GM23248 (cell line): ENCODE measurements at places on chromosomes 16 and 17.

DNA sequence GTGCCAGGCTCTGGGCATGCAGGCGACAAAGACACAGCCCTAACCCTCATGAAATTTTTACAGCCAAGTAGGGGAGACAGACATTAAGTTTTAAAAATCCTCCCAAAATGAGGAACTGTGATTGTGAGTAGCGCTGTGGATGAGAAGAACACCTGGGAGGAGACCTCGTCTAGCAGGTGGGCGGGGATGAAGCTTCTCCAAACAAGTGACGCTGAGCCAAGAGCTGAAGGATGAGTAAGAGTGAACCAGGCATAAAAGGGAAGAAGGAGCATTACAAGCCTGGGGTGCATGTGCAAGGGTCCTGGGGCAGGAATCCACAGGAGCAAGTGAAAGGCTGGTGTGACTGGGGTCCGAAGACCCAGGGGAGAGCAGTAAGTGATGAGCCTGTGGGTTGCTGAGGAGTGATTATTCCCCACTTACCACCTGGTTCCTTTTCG, 149.4 kb upstream of the HS3ST2 start:
- no peak for DNase-seq

GRCh38 chr17:62572488-62572887, 55.0 kb upstream of the MRC2 start:
- DNase-seq, result no peak

GRCh38 chr17:59361916-59362810, 30.7 kb downstream of the YPEL2 start:
- peak; percentile 90 for DNase-seq

GRCh38 chr17:39920218-39921210, 2.1 kb upstream of the GSDMB start:
- DNase-seq, result no peak

DNA sequence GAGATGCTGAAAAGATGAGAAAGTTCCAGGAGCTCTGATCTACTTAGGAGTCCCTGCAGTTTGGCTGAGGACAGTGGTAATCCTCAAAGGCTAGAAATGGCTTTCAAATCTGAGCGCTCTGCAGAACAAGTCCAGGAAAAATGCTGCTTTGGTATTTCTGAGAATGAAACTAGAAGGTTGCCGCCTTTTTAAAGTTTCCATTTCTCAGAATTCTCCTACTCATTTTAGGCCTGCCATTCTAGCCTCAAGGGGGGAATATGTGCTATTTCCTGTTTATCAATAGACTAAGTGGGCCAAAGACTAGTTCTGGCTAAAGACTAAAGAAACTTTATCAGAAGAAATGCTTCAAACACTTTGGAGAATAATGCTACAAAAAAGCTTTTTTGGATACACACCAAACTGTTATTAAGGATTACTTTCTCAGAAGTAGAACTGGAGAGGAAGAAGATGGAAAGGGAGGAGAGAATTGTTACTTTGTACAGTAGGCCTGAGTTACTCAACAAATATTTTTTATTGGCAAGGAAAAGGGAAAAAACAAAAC, at the start of gene SLFN12L:
Gene SLFN12L, minus strand, starts transcription at position 78 of the 541 bp plus-strand sequence. CDS start 15,314 bp downstream, outside the sequence.
- no peak for DNase-seq

- DNase-seq, result peak; percentile 21
Measured at GRCh38 chr17:32497431-32498205, 10.8 kb downstream of the CDK5R1 start.

- DNase-seq, result peak; percentile 83
Measured at GRCh38 chr17:77882481-77883212, 75.9 kb upstream of the TNRC6C start.

DNA sequence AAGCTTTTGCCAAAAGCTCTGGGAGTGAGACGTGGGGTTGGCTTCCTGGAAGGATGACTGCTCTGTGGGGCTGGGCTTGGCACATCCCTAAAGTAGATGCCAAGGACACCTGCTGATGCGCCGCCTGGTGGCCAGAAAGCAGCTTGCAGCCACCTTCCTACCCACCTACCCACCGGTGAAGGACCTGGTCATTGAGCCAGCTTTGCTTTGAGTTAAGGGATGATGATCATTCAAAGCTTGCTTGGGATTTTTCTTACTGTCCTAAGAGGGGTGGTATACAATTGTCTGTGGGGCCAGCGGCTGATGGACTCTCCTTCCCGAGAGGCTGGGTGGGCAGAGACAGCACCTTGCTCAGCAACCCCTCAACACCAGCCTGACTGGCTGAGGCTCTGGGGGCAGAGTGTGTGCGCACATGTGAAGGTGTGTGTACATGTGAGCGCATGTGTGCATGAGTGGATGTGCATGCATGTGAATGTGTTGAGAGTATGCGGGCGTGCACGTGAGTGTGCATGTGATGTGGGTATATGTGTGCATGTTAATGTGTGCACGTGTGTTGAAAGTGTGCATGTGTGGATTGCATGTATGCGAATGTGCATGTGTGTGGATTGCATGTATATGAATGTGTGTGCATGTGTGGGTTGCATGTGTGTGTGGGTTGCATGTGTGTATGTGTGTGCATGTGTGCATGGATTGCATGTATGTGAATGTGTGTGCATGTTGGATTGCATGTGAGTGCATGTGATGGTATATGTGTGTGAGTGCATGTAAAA, 18.6 kb downstream of the C1QTNF1 start:
- peak; percentile 82 for DNase-seq

DNA sequence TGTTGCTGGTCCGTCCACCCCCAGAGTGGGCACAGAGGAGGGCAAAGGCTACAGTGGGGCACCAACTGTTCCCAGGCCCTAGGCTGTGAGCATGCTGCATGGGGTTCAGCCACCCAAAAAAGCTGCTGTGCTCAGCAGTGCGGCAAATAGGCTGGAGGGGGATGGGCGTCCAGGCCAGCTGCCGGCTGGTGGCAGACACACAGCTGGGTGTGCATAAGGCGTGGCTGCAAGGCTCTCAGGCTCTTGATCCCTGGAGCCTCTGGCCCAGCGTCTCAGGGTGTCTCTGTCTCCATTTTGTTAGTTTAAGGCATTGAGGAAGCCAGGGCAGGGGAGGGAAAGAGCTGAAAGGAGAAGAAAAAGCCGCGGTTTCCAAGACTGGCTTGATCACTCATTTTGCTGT, 8.8 kb downstream of the RPL19 start:
- DNase-seq, result no peak

DNA sequence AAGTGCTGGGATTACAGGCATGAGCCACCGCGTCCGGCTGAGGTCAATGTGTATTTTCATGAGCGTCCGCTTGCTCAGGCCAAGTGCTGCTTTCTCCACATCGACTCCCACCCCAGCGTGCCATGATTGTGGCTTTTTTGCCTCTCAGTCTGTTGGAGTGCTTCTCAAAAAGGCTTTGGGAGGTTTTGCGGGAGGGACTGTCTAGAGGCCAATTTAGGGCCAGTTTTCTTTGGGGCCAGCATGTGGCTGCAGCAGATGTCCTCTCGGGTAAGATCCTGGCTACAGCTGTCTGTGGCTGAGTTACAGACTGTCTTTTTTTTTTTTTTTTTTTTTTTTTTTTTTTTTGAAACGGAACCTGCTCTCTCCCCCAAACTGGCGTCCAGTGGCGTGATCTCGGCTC, 6.5 kb downstream of the C16orf90 start:
- DNase-seq, result no peak

GRCh38 chr17:40069751-40070708, 7.3 kb downstream of the THRA start:
- DNase-seq, result peak; percentile 74

DNA sequence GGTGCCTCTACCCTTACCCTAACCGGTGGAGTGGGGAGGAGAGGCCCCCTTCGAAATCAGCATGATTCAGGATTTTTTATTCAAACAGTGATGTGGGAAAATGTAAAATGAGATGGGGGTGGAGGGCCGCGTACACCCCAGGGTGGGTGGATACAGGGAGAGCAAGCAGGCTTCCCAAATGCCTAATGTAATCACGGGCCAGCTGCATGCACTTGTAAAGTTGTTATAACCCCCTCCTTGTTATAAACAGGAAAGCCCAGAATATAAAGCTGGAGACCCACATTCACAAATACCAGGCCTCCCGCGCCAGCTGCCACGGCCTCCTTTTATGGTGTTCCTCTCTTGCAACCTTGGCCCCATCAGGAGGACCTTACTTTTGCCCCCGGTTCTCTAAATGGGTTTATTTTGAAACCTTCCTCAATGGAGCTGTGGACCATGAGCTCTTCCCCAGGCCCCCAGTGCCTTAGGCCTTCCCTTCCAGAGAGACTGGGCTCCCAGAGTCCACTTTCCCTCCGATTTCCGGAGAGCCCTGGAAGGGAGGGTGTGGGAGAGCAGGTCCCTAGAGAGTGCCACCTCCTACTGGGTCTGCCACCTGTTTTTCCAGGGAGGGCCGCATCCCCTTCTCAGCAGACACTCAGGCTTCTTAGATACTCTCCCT, 906 bp upstream of the FOXL1 start:
- DNase-seq, result peak; percentile 41

- no peak for DNase-seq
Measured at GRCh38 chr17:81499601-81499970, 13.0 kb downstream of the ACTG1 start.

GRCh38 chr16:23435500-23435899, 17.5 kb downstream of the COG7 start:
- peak; percentile 69 for DNase-seq

DNA sequence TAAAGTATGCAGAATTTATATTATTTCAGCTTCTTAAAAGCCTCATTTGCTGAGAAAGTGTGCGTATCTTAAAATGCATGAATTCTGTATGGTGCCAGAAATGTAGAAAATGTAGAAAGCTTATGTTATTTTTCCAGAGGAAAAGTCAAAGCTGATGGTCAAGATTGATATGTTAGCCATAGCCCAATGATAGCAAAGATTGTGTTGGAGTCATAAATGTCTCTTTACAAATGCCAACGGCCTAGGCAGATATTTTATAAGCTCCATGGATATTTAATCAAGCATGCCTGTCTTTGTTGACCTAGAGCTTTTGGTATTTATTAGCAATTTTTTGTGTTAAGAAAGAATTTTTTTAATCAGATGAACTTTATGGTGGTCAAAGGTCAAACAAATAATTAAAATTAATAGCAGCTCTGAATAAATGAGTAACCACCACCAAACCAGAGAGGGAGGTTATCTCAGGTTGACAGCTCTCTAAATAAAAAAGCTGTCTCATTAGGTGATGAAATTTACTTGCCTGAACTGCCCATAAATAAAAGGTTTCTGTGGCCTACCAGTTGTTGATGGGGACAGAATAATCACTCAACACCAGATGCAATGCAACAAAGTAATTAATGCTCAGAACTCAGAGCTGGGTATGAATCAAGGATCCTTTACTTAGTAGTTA, 28.5 kb downstream of the CLEC3A start:
- DNase-seq, result no peak

DNA sequence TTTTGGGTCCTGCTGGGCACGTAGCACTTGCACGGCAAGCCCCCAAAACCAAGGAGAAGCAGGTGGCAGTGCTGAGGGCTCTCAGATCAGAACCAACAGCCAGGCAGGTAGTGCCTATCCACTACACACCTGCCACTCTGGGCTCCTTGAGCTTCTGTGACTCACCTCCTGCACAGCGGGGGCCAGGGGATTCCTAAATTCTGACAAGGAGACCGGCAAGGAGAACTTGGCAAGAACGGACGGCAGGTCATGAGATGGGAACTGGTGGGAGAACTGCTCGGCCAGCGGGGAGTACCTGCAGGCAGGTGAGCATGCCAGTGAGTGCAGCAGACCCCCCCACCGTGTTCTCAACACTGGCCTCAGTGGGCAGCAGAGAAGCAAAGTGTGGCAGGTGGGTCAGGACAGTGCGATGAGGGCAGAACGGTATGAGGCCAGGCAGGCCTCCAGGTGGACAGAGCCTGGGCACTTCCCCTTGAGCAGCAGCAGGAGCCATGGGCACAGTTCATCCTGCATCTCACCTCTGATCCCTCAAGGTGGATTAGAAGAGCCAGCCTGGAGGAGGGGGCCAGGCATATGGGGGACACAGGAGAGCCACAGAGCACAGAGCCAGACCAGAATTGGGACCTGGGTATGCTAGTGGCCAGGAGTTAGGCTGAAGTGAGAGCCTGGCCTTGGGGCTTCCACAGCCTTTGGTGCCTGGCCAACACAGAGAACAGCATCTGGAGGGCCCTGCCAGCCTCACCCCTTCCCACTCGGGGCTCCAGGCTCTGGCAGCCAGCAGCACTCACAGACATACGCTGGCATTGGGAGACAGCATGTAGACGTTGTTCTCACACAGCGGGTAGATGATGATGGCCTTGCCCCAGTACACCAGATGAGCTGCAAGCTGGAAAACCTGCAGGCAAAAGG, 14.7 kb downstream of the MPG start:
- DNase-seq, result no peak

DNA sequence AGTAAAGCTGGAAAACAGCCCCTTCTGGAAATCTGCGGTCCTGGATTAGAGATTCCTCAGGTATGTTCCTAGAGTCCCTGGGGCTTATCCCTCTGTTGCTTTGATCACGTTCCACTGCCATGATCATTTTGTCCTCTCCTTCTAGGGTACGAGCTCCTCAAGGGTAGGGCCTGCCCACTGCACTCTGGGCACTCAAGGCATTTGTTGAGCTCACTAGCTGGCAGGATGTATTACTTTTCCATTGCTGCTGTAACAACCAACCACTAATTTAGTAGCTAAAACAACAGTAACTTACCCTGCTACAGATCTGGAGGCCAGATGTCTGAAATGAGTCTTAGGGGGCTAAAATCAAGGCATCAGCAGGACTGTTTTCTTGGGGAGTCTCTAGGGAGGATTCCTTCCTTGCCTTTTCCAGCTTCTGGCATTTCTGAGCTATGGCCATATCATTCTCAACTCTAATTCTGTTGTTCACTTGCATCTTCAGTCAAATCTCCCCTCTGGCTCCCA, 65.7 kb downstream of the ARSG start:
- no peak for DNase-seq

DNA sequence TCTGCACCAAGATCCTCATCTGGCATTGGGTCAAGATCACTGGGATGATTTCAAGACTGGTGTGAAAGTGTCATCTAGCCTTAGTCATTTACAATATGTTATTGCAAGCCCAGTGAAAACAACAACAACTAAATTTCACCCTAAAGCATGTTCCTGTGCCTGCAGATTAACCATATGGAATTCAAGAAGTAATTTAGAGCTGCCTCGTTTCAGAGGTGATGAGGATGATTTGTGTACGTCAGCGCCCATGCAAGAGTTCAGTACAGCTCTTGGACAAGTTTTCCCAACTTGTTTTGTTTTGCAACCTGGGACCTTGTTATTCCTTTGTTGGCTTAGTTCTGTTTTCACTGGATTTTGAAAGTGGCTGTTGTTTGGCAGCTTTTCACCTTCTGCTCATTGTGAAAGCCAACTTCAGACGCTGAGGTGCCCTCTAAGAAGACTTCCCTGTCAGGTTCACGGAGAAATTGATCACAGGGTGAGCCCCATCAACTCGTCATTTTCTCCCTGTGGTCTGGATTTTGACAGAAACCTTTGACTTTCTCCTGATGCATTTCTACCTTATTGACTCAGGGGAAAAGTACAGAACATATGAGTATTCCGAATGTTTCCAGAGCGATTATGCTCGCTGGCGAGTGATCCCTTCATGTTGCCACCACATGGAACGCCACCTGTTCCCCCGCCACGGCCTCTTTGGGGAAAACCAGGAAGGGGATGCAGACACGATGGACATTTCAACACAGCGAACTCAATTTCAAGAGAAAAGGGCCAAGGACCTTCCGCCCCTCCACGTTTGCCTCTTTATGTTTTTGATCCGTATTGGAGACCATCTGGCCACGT, 85.6 kb downstream of the FOXL1 start:
- peak; percentile 71 for DNase-seq

GRCh38 chr17:63113167-63113566, 147.1 kb downstream of the TANC2 start:
- no peak for DNase-seq
